ENCODE measurements at places on chromosomes 6 and 20.

DNA sequence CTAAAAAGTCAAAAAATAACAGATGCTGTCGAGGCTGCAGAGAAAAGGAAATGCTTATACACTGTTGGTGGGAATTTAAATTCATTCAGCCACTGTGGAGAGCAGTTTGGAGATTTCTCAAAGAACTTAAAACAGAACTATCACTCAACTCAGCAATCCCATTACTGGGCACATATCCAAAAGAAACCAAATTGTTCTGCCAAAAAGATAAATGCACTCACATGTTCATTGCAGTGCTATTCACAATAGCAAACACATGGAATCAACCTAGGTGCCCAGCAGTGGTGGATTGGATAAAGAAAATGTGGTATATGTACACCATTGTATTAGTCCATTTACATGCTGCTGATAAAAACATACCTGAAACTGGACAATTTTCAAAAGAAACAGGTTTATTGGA, 116.0 kb upstream of the VGLL2 start:
- DNase-seq = no peak

DNA sequence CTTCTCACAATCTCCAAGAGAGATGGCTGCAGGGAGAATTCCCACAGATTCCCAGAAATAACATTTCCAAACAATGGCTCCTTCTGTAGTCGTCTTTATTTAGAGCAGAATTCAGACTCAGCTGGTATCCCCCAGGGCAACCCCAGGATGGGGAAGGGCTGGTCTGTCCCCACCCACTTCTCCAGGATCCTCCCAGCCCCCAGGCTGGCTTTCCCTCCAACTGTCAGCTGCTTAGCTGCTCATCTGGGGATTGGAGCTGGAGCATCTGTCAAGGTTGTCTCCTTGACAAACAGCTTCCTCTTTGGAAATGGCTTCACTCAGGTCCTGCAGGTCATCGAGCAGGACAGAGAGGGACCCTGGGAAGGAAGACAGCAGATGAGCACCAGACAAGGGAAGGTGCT, 3.5 kb upstream of the PSORS1C2 start:
- DNase-seq = no peak

DNA sequence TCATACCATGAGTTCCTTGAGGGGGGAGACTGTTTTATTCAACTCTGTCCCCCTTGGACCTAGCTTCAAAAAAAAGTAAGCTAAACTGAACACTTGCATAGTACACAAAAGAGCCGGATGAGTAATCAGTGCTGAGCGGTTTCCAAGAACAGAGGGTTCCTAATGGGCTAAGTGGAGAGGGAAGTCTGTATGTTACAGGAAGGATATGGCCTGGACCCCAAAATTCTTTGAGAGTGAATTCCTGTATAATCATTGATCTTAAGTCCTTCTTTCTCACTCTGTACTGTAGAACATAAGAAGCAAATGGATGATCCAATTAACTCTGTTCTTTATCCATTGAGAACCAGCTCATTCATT, 324.7 kb upstream of the CNR1 start:
- no peak for DNase-seq

DNA sequence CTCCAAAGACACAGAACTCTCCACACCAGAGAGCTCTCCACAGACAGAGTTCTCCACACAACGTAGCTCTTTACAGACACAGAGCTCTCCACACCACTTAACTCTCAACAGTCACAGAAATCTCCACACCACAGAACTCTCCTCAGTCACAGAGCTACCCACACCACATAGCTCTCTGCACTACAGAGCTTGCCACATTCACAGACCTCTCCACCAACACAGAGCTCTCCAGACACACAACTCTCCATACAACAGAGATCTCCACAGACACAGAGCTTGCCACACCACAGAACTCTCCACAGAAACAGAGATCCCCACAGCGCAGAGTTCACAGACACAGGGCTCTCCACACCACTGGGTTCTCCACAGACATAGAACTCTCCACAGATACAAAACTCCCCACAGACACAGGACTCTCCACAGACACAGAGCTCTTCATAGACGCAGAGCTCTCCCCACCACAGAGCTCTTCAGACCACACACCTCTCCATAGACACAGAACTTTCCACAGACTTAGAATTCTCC, 52.5 kb downstream of the ERMARD start:
- DNase-seq = no peak

- peak; percentile 52 for DNase-seq
Measured at GRCh38 chr6:152983637-152984512, 1.0 kb upstream of the FBXO5 start.

DNA sequence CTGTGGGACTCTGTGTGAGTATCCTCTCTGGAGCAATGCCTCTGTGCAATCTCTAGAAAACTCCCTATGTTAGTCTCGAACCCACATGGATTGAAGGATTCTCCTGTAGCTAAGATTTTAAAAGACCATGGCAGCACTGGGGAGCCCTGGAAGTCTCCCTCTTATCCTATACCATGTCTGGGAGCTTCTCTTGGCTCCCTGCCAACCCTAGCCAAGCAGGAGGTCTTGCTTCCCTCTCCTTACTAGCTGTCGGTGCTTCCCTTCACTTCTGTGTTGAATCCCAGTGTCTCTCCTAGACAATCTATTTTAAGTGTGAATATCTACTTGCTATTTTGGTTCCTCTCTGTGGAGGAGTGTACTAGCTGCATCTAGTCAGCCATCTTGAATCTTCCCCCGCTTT, 118.8 kb upstream of the NRN1 start:
- DNase-seq = no peak

DNA sequence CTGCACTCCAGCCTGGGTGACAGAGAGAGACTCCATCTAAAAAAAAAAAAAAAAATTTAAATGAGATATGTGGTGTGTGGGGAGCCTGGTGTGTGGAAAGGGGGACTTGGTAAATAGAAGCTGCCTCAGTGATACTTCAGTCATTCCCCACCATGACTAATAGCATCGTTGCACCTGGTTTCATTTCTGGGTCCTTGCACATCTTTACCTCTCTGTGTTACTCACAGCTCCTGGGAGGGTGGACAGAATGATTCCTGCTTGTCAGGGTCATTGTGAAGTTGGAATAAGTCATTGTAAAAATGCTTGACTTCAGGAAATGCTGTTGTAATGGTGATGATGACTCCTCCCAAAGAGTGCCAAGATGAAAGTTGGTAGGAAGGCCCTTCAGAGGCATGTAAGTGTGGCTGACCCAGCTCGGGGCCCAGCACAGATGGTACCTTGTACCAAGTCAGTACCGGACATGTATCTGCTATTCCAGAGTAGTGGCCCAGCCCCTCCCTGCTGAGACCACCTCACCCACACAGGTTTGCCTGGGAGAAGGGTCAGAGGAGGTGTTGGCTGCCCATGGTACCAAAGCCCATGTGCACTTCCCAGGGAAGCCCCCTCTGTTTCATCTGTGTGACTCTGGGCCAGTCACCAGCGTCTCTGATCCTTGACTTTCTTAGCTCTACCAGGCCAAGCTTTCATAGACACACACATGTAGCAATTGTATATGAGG, 48.4 kb downstream of the PLAGL2 start:
- no peak for DNase-seq

- no peak for DNase-seq
Measured at GRCh38 chr20:47049771-47050170, 155.1 kb downstream of the EYA2 start.

- no peak for DNase-seq
Measured at GRCh38 chr6:36177166-36177565, 19.4 kb upstream of the BRPF3 start.

Measured in AG09319 (cell line).